HCEC 1CT (cell line): ENCODE measurements at places on chromosomes 2 and 18.

DNA sequence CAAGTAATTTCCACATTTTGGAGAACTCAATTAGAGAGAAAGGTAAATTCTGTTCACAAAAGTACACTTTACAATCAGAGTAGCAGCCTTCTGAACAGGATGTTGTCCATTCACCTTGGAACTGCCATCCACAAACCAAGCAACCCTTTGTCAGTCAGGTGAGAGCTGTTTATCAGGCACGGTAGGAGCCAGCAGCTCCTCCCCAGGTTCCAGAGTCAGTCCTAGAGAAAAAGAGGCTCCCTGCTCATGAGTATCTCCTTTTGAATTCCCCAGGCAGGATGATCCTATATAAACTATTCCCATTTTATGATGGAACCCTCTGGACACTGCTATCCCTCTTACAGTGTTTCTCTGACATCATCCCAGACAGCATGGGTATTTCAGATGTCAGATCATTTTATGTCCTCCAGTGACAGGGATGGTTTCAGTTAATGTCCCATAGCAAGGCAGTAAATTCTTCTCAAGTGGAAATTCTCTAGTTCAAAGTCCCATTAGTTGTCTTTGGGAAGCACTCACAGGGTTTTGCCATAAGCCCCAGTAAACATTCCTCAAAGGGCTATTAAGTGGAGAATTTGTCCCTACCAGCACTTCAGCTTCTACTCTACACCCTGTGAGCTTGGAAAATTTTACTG, 34.5 kb upstream of the CSRNP3 start:
- no peak for DNase-seq

DNA sequence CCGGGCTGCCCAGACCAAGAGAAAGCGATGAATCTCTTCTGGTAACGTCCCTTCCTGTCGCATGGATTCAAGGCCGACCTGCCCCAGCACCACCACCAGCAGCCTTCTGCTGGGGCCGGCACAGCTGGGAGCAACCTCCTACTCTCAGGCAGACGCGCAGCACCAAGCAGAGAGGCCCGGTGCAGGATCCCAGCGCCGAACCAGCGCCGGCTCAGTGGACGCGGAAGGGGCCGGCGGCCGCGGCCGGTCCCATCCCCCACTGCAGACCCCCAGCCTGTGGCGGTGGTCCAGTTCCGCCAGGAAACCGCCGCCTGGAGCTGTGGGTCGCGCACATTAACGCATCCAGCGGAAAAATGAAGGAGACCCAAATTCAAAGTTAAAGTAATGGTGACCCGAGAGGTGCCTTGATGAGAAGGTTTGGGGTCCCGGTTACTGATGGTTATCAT, 525 bp upstream of the MAL start:
- DNase-seq, result no peak

DNA sequence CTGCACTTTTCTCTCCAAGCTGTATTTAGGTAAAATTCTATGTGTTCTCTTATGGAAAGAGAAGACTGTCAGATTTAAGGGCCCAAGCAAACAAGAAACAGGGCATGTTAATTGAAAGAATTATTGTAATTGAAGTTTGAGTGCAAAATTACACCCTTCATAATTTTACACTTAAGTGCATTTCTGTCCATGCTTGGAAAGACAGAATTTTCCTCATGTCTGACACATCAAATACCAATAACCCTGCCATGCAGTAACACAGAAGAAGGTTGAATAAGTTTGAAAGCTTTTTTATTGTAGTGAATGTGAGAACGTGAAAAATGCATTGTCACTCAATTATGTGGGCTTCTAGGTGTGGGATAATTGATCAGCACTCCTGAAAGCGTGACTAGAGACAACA, 52.9 kb upstream of the PARD3B start:
- no peak for DNase-seq

GRCh38 chr2:159516241-159516758, 100.0 kb downstream of the BAZ2B start:
- DNase-seq, result peak; percentile 51

DNA sequence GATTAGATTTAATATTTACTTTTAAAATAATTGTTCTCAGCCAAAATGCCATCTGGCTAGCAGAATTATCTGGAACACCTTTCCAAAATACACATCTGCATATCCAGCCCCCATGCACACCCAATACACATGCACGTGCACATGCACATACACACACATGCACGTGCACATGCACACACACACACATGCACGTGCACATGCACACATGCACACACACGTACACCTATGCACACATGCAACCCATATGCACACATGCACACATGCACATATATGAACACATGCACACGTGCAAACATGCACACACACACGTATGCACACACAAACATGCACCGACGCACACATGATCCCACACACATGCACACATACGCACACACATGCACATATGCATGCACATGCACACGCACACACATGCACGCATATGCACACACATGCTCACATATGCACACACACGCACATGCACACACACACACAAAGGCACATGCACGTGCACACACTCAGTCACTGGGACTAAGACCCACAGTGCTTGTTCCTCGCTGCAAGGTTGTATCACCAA, 53.5 kb downstream of the COPS8 start:
- no peak for DNase-seq

- DNase-seq, result no peak
Observed at GRCh38 chr2:224405841-224406370, 4.0 kb upstream of the FAM124B start.

- no peak for DNase-seq
Observed at GRCh38 chr2:170436077-170436943, 258.4 kb downstream of the MYO3B start.

DNA sequence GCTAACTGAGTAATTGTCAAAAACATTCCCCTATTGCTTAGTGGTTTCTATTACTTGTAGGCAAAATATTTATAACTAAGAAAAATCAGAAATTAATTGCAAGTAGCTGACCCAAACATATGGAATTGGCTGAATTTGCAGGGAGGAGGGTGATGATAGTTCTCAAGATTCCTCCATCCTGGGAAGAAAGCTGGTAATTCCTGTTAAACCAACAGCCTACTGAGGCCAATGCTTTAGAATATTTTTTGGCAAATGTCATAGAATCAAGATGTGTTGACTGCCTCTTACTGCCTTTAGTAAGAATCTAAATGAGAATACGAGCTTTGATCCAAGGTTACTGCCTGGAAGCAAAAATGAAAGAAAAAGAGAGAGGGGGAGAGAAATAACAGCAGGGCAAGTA, 120.0 kb downstream of the COL6A3 start:
- DNase-seq, result no peak

DNA sequence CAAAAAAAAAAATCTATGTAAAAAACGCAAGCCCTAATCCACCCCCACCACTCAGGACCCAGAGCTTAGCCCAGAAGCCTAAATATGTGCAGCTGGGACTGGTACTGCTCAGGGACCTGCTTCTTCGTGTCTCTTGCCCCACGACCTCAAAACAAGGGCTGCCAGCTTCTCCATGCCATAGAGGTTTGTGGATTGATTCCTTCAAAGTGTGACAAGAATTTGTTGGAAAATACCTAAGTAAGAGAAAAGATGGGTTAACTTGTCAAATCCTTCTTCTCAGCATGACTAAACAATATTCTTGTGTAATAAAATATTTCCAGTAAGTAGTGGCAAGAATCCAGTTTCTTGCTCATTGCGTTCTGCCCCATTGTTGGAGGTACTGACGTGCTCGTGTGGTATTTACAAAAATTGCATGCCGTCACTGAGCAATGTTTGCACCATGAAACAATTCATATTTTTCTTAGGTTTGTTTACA, 825 bp upstream of the SCYGR1 start:
- peak; percentile 95 for DNase-seq

DNA sequence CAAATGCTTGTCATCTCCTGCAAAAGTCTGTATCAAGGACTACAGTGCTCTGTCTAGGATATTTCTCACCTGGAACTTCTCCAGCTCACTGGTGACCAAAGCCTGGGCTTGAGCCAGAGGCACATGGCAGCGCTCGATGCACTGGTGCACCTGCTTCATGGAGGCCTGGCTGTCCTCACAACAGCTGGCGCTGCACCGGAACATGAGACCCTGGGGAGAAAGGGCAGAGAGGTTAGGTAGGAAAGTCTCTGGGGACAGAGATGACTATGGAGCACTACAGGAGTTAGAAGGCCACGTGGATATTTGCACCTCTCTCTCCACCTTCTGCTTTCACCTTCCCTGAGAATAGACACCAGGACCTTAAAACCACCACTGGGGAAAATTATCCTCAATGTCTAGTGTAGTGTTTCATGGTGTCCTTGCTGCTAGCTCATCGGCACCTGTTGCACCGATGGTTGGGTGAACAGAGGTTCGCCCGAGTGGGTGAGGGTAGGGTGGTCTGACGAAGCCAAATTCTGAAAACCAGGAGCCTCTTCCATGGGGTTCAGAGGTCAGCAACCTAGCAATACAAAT, 1.0 kb downstream of the FAM136A start:
- no peak for DNase-seq

DNA sequence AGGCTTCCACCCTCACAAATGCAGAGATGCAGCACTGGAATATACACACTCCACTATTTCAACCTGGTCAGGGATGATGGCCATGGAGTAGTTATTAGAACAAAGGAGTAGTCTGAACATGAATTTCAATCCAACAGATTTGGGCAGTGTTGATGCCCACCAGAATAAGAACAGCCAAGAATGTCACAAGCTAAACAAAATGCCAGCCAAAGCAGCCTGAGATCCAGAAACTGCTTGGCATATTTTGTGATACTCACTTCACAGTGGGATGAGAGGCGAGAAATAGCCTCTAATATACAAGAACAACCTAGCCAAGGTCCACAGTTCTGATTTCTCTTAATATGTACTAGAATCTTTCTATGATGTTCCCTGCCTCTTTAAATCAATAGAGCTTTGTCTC, 58.6 kb upstream of the KLF7 start:
- no peak for DNase-seq

DNA sequence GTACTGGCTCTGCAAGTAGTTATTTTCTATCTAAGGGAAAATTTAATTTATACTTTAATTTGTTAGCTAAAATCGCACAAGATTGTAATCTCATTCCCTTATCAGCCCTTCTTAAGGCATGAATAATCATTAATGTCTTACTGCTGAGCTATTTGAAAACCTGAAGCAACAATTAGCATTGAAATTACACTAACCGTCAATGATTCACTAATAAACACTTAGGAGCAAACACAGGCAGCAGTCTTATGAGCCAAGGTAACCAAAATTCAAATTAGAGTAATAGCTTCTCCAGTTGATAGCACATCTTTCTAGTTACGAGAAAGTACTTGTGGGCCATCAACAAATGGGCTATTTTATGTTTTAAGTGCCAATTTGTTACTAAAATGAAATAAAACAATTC, 1289.7 kb downstream of the LRP1B start:
- DNase-seq, result no peak

GRCh38 chr18:58670404-58671110, 708 bp upstream of the MALT1 start:
- DNase-seq, result no peak

DNA sequence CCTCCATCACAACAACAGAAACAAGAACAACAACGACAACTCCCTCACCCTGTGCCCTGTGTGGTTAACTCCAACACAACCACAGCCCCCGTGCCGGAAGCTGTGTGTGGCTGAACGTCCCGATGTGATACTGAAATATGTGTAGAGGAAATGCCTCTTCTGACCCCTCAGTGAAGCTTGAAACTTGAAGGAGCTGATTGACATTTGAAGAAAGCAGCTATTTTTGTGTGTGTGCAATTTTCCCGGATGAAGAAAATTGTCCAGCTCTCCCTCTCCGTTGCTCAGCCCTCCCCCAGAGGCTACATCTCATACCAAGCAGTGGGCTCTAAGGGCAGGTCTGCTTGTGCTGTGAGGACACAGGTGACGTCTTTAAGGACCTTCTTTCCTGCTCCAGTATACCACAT, 173.8 kb downstream of the ICOS start:
- no peak for DNase-seq

DNA sequence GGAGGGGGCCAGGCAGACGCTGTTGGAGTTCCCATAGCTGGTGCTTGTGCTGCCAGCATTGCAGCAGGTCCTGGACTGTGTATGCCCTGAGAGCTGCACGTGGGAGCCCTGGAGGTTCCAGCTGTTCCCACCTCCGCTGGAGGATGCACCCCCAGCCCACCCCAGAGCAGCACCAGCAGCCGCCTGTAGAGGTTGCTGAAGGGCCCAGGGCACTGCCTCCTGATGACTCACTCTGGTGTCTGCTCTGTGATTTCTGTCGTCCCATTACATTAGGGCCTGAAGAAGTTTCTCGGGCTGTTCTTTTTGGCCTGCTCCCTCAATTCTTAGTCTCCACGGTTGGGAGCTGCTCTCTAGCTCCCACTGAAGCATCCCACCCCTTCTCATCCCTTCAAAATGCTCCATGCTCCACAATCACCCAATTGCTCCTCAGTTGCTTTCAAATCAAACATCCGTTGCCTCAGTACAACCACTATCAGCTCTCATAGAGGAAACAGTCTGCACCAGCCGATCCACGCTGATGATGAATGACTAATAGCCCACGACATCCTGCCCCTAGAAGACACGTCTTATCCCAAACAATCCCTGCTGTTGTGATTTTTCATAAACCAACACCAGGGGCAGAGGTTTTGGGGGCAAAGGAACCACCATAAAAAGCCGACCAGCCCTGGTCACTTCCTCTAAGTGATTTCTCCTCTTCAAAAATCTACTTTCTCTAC, 65.2 kb upstream of the RNF152 start:
- DNase-seq, result peak; percentile 8

DNA sequence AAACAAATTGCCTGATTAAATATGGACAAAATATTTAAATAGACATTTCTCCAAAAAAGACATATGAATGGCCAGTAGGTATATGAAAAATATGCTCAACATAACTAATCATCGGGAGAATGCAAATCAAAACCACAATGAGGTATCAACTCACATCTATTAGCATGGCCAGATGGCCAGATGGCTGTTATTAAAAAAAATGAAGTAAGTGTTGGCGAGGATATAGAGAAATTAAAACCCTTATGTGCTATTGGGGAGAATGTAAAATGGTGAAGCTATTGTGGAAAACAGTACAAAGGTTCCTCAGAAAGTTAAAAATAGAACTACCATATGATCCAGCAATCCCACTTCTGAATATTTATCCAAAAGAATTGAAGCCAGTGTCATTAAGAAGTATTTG, 272.3 kb upstream of the ZNF804A start:
- no peak for DNase-seq

DNA sequence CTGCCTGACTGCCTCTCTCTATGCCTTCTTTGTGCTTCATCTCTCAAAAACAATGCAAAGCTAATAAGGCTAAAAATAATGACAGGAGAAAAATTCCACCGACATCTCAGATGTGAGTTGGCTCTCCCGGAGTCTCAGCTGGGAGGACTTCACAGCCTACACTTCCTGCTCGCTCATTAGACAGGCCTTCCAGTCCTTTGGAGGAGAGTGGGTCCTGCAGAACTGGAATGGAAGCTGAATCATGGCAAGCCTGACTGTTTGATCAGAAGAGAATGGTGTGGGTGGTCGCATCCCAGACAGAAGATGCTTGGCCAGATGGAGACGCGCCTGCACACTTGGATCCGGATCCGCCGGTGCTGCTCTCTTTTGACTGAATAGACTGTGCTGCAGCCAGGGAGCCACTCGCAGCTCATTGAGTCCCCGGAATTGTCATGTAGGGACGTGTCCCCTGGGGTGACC, 49.7 kb downstream of the TRIB2 start:
- no peak for DNase-seq

- DNase-seq, result no peak
Observed at GRCh38 chr2:115294999-115295398, 852.6 kb downstream of the DPP10 start.
